ENCODE measurements at places on chromosomes 16 and 17.

- DNase-seq, result no peak
Measured at GRCh38 chr17:57735230-57735629, 9.9 kb downstream of the CCDC182 start.

- DNase-seq, result no peak
Measured at GRCh38 chr16:8530752-8531384, 59.4 kb downstream of the TMEM114 start.

GRCh38 chr17:17527534-17527933 lies 31.3 kb upstream of the RASD1 start:
- DNase-seq, result no peak

- DNase-seq, result no peak
Measured at GRCh38 chr17:63821804-63822203, 5.4 kb upstream of the PSMC5 start.

- no peak for DNase-seq
Measured at GRCh38 chr16:2331931-2332267, 8.6 kb downstream of the ABCA3 start.

- no peak for DNase-seq
Measured at GRCh38 chr17:73431401-73432205, 119.8 kb upstream of the CDC42EP4 start.

Measured in stimulated activated CD8-positive, alpha-beta memory T cell treated with anti-CD3 and anti-CD28 coated beads, Interleukin-12 subunit alpha, Interleukin-12 subunit beta, amount 100 ng/mL, for 4 hours (primary cell).